ENCODE measurements at places on chromosomes 7 and 10.

DNA sequence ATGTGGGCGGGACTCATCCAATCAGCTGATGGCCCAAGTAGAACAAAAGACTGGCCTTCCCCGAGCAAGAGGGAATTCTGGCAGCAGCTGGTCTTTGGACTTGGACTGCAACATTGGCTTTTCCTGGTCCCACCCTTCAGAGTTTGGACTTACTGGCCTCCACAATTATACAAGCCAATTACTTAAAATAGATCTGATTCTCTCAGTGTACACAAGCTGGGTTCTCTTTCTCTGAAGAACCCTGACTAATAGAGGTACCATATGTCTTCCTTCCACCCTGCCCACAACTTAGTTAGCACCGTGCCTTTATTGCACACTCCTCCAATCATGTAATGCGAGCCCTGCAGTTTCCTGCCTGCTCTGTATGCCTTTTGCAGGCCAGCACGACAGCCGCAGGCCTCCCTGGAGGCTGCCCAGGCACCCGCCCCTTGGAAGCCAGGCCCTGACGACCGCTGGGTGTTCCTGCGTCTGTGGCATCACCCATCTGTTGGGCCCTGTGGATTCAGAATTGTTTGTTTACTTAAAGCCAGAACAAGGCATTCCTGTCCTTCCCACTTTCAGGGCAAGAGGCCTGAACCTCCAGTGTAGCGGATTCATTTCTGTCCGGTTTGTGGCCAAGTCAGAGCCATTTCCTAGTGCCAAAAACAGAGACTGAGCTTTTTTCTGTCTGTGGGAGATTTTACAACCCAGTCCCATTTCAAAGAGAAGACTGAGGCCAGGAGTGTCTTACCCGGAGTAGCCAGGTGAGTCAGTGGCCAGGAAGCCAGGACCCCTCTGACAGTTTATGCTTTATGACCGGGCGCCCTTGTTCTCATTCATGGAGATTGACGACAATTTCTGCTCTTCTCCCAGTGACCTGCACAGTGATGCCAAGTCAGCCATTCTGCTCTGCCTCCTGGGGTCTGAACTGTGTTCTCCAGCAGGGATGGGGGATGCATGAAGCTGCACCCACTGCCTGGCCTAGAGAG lies 968 bp upstream of the INMT start:
- no peak for DNase-seq

- no peak for DNase-seq
These were observed 86.0 kb downstream of the FANK1 start for GRCh38 chr10:125982260-125982948.

GRCh38 chr10:28564905-28565304 lies 32.0 kb downstream of the WAC start:
- DNase-seq: no peak

GRCh38 chr10:75429159-75429827 lies 2.1 kb upstream of the LRMDA start:
- no peak for DNase-seq

DNA sequence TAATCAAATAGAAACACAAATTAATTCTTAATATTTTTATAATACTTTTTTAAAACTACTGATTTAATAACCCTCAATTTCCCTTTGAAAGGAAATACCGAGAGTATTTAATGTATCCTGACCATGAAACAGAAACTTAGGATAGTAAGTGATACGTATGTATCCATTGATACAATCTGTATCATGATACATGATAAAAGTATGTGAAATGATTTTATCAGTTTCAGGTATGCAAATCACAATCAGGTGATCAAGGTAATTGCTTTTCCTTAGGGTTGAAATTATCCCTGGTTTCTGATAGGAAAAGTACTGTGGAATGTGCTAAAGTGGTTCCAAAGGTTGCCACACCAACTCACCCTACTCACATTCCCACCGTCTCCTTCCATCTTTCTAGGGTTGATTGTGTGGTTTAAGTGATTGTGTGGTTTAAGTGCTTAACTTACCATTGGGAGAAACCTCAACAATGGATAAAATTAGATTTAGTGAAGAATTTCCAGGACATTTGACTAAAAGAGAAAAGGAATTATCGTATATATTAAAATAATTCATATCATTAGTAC lies 138.3 kb downstream of the LRRN3 start:
- DNase-seq: no peak

DNA sequence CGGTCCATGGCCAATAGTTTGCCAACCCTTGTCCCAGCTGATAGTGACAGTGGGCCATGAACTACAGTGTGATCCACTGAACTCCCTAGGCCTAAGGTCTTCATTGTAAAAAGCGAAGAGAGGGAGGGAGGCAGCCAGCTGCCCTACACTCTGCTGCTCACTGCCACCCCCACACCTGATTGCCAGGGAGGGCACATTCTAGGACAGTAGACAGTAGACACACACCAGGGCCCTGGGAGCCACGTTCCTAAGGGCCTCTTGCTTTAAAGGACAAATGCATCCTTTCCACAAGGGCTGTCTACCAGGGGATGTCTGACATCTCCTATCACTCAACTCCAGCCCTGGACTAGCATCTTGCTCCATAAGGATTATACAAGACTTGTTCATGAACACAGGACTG lies 122.2 kb downstream of the DLG5 start:
- no peak for DNase-seq

- DNase-seq: no peak
These were observed 5.6 kb downstream of the NEURL1 start for GRCh38 chr10:103498936-103499638.

Measured in stimulated activated naive CD4-positive, alpha-beta T cell (primary cell).